ENCODE measurements at places on chromosomes 7 and 10.

GRCh38 chr10:96987842-96988175 lies 155.7 kb downstream of the LCOR start:
- no peak for DNase-seq

DNA sequence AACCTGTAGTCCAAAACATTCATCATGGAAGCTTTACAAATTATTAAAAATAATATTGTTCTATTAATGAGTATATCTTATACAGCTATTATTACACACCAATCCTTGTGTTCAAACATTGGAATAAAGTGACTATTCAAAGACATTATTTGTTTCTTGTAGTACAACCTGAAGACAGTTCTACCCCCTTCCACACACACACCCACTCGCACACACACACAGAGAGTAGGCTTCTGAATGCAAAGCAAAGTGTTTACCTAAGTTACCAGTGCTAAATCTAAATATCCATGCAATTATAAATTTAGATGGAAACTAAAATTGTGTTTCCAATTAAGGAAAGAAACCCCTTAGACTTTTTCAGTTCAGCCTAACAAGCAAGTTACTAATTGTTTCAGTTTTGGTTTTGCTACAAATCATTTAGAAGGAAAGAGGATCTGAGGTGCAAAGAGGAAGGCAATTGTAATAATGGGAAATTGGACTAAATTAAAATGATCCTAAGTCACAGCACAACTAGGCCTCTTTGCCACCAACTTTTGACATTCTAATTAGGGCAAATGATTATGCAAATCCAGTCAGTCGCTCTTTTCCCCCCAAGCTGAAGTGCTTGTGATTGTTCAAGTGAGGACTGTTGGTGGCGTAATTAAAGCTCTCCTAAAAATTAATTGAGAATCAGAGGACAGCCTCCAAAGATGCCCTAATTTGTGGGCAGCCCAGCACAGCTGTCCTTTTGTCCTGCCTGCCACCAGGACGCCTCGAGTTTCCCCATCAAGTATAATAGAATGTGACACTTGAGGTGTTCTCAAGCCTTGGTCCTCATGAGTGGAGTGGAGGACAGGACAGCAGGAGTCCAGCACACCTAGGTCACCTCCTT lies 19.9 kb upstream of the ATOH7 start:
- DNase-seq, result no peak

- no peak for DNase-seq
These were observed 200.5 kb upstream of the KIAA1217 start for GRCh38 chr10:24008164-24009091.

- no peak for DNase-seq
These were observed 54.6 kb downstream of the HTR5A start for GRCh38 chr7:155124706-155125105.

DNA sequence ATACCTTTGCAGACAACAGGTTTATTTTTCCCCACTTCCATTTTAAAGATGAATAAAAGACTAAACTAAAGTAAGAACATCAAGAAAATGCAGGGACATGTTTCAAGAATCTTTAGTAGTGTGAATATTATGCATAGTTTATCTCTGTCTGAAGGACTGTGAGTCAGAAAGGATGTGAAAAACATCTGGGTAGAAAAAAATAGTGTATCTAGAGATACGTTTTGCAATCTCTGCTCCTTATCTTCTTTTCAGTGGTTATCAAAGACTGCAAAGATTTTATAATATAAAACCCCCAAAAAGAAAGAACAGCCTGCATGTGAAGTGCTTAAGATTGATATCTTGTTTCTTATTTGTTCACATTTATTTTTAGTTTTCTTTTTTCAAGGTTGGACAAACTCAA lies 101.9 kb upstream of the ARHGAP21 start:
- no peak for DNase-seq

- DNase-seq, result no peak
These were observed 56.8 kb upstream of the CD36 start for GRCh38 chr7:80581486-80582260.

DNA sequence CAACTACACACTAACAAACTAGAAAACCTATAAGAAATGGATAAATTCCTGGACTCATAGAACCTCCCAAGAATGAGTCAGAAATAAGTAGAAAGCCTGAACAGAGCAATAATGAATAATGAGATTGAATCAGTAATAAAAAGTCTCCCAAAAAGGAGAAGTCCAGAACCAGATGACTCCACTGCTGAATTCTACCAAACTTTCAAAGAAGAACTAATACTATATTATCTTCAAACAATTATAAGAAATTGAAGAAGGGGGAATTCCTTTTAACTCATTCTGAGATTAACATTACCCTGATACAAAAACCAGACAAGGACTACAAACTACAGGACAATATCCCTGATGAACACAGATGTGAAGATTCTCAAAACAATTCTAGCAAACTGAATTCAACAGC lies 47.8 kb upstream of the CDK6 start:
- DNase-seq, result no peak

DNA sequence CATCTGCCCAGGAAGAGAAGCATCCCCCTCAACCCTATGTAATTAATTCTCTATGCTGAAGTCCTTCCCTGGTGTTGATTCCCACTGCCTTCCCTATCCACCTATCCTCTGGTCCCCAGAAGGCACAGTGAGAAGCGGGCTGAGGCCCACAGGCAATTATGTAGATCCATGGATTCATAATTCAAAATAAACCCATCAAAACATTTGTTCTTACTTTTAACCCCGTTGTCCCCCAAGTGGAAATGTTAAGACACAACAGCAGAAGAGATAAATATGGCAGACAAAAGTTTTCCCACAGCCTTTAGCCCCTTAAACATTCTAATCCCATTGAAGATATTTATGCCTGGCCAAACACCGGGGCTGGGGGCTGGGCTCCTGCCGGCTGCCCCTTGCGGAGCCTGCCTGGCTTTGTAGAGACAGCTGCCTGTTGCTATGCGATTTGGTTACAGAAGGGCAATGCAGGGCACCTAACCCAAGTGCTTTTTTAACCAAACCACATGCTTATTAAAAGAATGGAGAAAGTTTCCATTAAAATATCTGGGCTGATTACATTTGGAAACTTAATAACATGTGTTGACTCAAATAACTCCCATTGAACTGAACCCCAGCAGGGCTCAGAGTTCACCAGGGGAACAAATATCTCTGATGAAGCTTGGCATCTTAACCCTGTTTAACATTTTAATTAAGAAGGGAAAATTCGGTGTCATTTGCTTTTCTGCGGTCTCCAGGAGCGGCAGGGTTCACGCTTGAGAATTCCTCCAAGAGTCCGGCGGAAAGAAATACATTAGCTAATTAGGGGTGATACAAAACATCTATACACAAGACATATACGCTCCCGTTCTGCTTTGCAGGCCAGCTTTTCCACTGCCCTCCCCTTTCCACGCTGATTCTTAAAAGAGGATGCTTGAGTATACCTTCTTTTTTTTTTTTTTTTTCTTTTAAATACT lies 110.8 kb upstream of the FGFR2 start:
- DNase-seq, result no peak

DNA sequence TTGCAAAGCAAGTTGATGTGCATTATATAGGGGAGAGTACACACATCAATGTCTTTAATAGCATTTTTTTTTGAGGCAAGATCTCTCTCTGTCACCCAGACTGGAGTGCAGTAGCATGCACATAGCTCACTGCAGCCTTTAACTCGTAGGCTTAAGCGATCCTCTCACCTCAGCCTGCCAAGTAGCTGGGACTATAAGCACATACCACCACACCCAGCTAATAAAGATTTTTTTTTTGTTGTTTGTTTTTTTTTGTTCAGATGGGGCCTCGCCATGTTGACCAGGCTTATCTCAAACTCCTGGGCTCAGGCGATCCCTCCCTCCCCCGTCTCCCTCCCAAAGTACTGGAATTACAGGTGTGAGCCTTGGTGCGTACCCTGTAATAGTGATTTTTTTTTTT lies 1.5 kb downstream of the UMAD1 start:
- DNase-seq, result no peak

- no peak for DNase-seq
These were observed 1094.9 kb upstream of the AUTS2 start for GRCh38 chr7:68503400-68503799.

GRCh38 chr10:81569488-81569887 lies 305.5 kb upstream of the NRG3 start:
- no peak for DNase-seq

DNA sequence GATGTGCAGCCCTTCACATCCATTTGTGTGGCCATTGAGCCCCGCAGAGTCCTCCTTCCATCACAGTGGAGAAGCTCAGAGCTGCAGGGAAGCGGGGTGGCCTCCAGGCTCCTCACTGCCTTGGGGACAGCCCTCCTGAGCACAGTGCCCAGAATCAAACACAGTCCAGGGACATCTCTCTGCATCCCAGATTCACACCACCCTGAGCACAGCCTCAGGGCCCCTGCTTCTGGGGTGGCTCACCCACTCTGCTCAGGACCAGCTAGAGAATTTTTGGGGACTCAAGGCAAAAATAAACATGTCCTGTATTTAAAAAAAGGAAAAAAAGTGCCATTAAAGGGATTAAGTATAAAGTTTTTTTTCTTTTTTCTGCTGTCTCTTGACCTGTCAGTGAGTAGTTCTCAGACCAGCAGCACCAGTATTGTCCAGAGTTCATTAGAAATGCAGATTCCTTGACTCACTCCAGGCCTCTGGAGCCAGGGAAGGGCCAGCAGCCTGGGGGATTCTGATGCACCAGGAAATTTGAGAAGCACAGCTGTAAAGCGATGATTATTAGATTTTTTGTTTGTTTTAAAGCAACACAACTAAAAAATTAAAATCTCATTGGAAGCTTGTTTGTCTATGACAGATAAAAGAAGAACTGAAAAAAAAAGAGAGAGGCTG lies 61.6 kb downstream of the ARHGAP22 start:
- no peak for DNase-seq

DNA sequence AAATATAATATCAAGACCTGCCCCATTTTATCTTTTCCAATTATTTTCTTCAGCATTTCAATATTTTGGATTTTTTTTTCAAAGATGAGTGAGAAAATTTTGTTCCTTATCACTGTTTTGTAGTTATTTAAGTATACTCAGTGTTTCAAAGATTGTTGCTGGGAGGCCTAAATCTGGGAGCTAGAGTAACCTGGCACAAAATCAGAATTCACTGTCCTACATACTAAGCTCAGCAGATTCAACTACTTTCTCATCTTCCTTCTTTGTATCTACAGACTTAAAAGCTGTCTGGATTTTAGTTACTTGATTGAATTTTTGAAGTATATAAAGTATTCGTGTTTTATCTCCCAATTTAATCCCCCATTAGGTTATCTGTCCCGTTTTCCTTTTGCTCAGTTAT lies 85.9 kb downstream of the TAX1BP1 start:
- DNase-seq, result no peak

DNA sequence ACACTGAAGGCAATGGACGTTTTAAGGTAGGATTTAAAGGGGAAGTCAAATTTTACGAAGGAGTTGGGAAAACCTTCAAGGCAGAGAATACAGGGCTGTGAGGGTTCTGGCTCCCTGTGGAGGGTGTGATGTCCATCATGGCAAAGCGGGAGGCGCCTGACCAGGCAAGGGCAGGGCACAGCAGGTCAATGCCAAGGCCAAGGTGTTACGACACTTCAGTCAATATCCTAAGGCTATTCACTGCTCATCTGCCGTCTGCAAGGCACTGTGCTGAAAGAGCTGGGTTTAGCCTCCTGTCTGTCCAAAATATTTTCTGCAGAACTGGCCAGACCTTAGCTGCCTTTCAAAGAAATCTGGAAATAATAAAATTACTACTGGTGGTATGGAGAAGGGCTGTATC lies 297.9 kb upstream of the MGMT start:
- no peak for DNase-seq

DNA sequence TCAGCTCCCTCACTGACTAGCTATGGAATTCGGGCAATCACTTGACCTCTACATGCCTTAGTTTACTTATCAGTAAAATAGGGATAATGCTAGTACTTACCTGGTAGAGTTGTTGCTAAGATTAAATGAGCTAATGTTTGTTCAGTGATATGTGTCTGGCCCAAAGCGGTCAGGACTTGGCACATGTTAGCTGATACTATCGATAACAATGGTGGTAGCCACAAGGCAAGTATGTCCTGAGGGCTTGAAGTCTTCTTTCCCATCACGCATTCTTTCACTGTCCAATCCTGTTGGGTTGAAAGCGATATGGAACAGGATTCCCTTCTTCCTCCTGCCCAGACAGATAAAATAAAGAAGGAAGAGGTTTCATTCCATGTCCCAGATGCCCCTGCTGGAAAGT lies 25.5 kb upstream of the MXI1 start:
- no peak for DNase-seq

- DNase-seq, result no peak
These were observed 499.3 kb downstream of the GLRX3 start for GRCh38 chr10:130635528-130635927.

- no peak for DNase-seq
These were observed 32.1 kb upstream of the GTF2I start for GRCh38 chr7:74625446-74625845.

- DNase-seq, result no peak
These were observed 5.1 kb downstream of the SYNPO2L start for GRCh38 chr10:73650537-73651331.

- DNase-seq, result no peak
These were observed 24.7 kb upstream of the HSPA12A start for GRCh38 chr10:116766837-116767634.

- DNase-seq, result no peak
These were observed 38.2 kb downstream of the SEMA3E start for GRCh38 chr7:83610649-83611304.

GRCh38 chr10:9342885-9343570 lies 1288.5 kb downstream of the GATA3 start:
- no peak for DNase-seq

DNA sequence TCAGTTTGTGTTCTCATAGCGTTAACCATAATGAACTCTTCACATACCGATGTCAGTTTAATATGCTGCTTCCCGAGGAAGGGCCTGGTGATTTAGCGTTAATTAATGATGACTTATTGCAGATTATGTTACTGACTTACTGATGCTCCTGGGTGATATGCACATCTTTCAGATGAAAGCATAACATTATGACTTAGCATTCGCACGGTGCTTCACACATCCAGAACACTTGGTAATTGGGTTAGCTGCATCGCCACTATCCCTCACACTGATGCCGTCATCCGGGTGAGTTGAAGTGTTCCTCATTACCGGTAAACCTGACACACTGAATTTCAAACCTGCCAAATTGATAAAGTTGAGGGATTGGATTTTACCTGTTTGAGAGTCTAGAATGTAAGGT lies 239.0 kb upstream of the PODXL start:
- no peak for DNase-seq

DNA sequence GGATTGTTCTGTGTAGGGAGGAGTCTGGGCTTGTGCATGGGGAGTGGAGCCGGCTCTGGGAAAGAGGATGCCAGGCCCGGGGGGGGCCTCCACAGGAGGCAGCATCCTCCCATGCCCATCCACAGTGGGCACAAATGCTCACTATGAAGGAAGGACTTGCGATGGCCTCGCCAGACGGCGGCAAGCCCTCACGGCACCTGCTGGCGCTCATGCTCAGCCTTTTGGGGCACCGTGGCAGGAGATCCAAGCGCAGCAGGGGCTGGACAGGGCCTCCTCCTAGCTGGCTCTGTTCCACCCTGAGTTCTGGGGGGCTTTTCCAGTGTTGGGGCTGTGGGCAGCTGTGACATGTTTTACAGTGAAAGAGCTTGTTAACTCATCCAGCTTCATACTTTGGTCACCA lies 15.2 kb downstream of the MDH2 start:
- no peak for DNase-seq

GRCh38 chr10:18204039-18204835 lies 64.0 kb downstream of the CACNB2 start:
- no peak for DNase-seq
